ENCODE measurements at places on chromosomes 13 and 19.

DNA sequence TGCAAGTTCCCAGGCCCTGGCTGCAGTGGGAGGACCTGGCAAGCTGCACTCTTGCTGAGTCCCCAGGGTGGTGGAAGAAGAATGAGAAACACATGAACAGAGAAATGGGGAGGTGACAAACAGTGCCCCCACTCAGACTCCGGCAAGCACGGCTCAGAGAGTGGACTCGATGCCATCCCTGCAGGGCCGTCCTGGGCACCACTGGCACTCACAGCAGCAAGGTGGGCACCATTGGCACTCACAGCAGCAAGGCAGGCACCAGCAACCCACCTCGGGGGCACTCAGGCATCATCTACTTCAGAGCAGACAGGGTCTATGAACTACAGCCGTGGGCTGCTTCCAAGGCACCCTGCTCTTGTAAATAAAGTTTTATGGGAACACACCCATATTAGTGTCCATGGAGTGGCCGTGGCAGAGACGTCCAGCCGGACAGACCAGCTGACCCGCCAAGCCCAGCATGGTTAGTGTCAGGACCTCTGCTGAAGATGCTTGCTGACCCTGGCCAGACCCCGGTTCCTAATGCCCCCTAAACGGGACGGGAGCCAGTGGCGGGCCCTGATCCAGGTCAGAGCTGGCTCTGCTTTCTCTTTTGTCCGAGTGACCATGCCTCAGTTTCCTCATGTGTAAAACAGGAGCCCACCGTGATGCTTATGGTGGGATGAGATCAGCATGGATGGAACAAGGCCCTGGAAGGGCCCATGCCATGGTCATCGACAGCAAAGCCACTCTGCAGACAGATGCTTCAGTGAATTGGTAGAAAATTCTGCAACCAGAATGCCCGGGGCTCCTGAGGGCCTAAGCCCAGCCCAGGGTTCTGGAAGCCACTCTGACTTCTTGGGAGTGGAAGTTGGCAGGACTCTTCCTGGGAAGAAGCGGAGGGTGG is 2.1 kb upstream of the F10 start:
- no peak for DNase-seq

- DNase-seq, result peak; percentile 37
Measured at GRCh38 chr13:24742294-24742693, 21.7 kb upstream of the RNF17 start.

DNA sequence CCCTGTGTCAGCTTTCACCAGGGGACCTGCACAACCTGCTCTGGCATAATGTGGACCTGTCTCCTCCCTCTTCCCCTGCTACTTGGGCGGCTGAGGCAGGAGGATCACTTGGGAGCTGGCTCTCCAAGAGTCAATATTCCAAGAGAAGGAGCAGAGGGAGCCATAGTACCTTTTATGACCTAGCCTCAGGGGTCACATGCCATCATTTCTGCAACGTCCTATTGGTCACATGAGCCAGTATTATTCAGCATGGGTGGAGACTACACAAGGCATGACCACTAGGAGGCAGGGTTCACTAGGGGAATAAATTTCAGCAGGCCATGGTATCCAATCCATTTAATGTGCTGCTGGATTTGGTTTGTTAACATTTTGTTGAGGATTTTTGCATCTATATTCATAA is 12.0 kb upstream of the SHFL start:
- DNase-seq, result peak; percentile 60

GRCh38 chr13:109605846-109606245 is 180.5 kb downstream of the IRS2 start:
- no peak for DNase-seq

DNA sequence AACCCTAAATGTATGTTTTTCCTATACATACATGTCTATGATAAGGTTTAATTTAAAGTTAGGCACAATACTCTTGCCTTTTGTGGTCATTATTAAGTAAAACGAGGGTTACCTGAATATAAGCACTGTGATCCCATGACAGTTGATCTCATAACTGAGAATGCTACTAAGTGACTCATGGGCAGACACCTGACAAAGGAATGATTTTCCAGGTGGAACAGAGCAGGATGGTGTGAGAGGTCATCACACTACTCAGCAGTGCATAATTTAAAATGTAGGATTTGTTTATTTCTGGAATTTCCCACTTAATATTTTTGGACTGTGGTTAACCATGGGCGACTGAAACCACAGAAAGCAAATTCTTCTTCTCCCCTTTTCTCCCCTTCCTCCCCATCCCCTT is 178.9 kb downstream of the UGGT2 start:
- DNase-seq, result no peak

DNA sequence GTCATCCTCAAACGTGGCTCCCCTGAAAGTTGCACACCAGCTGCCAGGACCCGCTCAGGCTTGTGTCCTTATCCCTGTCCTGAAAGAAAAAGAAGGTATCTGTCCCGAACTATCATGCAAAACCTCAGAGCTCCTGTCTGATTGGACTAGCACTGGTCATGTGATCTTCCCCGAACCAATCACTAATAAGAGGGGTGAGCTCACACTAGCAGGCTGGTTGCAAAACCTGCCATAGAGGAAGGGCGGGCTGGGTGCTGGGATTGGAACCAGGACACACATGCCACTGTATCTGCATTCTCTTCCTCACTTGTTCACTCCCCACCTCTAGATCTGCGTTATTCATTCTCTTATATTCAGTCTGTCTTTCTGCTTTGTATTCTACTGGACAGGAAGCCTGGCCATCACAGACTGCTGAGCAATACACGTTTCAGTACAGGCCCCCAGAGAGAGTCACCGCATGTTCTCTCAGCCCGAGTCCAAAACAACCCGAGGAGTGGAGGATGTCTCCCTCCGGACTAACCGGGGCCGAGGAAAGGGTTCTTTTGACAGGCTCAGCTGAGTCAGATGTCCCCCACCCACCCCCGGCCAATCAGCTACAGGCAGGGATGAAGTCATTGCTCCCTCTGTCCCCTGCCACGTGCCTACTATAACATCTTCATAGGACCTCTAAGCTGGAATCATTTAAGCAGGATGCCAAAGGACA is 97.7 kb downstream of the SIPA1L3 start:
- DNase-seq, result peak; percentile 99

DNA sequence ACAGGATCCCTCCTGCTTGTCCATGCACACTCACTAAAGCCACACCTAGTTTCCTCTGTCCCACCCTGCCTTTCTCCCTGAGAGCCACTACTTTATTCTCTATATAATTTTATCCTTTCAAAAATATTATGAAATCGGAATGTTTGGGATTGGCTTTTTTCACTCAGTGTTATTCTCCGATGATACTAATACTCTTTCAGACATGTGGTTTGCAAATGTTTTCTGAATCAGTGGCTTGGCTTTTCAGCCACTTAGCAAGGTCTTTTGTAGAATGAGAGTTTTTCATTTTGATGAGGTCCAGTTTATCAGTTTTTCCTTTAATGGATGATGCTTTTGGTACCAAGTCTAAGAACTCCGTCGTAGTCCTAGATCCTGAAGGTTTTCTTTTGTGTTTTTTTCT is 11.6 kb downstream of the SPATA13 start:
- no peak for DNase-seq

DNA sequence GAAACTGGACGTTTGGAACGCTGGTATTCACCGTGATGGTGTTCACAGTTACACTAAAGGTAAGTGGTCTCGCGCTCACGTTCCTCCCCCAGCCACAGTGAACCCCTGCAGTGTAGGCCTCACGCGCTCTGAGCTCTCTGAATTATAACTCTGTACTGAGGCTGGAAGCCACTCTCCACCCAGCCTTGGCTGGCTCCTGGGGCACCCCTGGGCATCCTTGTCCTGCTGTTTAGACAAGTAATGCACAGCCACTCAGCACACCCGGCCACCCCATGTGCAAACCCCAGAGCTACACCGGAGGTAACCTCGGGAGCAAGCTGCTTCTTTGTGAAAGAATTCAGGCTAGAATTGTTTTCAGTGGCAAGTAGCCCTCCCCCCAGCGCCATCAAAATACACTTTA is 97.3 kb upstream of the MCF2L start:
- DNase-seq, result no peak

All from MCF 10A (cell line).